HEK293T (cell line): ENCODE measurements at places on chromosomes 2 and 18.

- no peak for DNase-seq
Observed at GRCh38 chr2:159381574-159381973, 95.1 kb upstream of the WDSUB1 start.

DNA sequence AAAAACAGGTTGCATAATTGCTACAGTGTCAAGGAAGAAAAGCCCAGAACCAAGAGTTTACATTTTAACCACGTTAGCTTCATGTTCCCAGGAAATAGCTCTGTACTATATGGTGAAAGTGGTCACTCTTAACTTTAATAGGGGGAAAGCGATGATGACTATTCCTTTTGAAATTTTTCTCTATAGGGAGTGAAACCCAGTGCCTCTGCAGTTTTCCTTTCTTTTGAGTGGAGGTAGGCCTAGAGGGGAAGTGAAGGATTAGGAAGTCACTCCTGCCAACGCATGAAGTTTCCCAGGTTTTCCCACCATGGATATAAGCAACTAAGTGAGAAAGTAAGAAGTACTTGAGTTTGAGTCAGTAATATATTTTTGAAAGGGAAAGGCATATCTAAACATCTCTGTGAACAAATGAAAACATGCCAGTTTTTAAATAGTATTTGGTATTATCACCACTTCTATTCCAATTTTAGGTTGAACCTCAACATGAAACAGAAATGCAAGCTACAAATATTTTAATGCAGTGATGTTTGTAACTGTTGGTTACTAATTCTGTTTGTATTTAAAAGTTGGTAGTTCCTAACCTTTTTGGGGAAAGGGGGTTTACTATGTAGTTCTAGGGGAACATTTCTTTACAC is 91.9 kb downstream of the VRK2 start:
- DNase-seq = no peak

GRCh38 chr18:63677500-63678225 is 16.0 kb upstream of the SERPINB3 start:
- no peak for DNase-seq

GRCh38 chr18:68564961-68565360 is 149.9 kb downstream of the TMX3 start:
- no peak for DNase-seq

GRCh38 chr2:150532879-150533278 is 45.4 kb upstream of the RND3 start:
- no peak for DNase-seq

DNA sequence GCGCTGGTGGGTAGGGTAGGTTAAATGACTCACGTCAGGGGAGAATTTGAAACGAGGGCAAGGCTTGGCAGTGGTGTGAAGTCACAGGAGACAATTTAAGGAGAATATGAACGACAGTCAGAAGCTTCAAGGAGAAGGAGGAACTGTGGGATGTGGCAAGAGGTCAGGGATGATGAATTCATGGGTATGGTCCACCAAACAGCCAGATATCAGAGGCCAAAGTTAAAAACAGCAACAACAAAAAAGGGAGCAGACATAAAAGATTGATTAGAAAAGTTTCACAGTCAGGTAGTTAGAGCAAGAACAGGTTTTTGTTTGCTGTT is 1.4 kb upstream of the ZNF396 start:
- DNase-seq = no peak

- no peak for DNase-seq
Observed at GRCh38 chr2:103664690-103665089, 902.9 kb downstream of the TMEM182 start.

- DNase-seq = no peak
Observed at GRCh38 chr2:17652681-17653394, 100.8 kb downstream of the SMC6 start.

GRCh38 chr2:197891897-197892442 is 87.6 kb downstream of the PLCL1 start:
- no peak for DNase-seq

DNA sequence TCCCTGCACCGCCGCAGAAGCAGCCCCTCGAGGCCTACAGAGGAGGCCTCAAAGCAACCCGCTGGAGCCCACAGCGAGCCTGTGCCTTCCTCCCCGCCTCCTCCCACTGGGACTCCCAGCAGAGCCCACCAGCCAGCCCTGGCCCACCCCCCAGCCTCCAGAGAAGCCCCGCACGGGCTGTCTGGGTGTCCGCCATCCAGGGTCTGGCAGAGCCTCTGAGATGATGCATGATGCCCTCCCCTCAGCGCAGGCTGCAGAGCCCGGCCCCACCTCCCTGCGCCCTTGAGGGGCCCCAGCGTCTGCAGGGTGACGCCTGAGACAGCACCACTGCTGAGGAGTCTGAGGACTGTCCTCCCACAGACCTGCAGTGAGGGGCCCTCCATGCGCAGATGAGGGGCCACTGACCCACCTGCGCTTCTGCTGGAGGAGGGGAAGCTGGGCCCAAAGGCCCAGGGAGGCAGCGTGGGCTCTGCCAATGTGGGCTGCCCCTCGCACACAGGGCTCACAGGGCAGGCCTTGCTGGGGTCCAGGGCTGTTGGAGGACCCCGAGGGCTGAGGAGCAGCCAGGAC is 31.2 kb downstream of the GPC1 start:
- no peak for DNase-seq

DNA sequence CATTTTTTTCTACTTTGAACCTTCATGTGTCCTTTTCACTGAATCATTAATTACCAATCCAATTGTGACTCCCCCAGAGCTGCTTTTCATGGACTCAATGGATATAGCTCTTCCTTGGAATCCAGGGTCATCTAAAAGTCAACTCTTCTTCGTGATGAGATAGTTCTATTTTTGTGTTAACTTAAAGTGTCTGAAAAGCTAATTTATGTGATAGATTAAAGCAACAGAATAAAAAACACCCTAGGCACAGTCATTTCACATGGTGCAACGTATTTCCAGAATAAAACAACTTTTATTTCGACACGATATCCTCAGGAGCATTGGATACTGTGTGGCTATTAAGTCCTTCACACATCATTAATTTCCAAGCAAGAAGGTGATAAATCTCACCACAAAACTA is 250.6 kb upstream of the SPHKAP start:
- no peak for DNase-seq

DNA sequence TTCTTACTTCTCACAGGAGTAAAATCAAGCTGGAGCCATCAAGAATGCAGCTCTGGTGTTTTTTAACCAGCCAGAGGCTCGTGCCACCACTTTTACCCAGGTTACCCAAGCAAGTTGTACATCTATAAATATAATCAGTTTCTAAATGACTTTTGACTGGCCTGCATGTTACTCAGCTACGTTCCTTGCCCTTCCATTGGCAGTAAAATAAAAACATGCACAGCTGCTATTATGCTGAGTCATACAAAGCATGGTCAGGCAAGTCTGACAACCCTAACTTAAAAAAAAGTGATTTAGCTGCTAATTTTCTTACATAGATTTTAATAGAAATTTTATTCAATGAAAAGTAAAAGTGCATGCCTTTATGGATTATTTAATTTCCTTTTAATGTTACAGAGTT is 111.7 kb upstream of the CSRNP3 start:
- DNase-seq = no peak

DNA sequence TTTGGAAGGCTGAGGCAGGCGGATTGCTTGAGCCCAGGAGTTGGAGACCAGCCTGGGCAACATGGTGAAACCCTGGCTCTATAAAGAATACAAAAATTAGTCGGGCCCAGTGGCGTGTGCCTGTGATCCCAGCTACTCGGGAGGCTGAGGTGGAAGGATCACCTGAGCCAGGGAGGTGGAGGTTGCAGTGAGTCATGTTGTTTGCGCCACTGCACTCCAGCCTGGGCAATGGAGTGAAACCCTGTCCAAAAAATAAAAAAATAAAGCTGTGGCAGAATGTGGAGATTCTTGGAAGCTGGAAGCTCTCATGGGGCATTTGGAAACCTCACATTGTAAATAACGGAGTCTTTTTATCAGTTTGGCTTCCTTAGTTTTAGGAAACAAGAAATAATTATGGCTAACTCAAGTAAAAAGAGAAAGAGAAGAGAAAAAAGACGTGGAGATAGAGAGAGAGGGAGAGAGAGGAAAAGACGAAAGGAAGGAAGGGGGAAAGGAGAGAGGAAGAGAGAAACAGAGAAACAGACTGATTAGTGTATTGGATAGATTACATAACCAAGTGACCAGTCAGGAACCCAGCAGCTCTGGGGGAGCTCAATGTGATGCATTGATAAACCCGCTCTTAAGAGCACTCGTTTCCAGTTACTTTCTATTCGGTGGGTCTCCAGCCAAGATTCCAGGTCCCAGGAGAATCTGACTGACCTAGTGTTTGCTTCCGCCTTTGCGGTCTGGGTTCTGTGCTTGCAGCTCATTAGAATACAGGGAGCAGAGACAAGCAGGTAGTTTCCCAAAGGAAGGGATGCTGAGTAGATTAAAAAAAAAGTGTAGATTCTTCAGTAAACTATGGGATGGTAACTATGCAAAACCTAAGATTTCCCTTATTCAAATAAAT is 1.1 kb upstream of the SPAST start:
- DNase-seq = peak; percentile 34

DNA sequence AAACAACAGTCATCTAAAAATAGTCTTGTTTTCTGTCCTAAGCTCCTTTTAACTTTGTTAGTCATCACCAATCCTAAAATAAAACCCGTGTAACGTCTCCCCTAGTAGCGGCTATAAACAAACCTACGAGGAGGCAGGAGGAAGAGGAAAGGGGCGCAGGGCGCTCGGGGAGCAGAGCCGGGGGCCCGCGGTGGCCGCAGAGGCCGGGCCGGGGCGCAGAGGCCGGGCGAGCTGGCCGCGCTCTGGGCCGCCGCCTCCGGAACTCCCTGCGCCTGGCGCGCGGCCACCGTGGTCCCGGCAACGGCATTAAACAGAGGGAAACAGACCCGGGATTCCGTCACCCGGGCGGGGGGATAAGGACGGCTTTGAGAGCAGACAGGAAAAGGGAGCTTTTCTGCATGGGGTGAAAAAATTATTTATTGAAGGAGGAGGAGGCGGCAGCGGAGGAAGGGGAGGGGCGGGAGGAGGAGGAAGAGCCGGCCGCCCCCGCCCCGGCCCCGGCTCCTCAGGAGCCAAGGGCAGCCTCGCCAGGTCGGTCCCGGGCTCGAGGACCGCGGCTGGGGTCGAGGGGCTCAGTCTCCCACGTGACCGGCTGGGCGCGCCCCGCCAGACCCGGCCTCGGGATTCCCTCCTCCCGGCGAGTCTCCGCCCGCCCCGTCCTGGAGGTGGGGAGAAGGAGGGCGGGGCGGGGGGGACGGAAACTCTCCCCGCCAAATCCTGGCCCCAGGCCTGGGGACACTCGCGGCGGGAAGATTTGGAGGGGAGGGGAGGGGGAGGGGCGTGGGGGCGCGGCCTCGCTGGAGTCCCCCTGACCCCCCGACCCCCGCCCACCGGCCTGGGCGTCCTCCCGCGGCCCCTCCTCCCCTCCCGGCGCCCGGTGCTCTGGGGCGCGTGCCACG is 1.8 kb upstream of the NFATC1 start:
- peak; percentile 68 for DNase-seq

DNA sequence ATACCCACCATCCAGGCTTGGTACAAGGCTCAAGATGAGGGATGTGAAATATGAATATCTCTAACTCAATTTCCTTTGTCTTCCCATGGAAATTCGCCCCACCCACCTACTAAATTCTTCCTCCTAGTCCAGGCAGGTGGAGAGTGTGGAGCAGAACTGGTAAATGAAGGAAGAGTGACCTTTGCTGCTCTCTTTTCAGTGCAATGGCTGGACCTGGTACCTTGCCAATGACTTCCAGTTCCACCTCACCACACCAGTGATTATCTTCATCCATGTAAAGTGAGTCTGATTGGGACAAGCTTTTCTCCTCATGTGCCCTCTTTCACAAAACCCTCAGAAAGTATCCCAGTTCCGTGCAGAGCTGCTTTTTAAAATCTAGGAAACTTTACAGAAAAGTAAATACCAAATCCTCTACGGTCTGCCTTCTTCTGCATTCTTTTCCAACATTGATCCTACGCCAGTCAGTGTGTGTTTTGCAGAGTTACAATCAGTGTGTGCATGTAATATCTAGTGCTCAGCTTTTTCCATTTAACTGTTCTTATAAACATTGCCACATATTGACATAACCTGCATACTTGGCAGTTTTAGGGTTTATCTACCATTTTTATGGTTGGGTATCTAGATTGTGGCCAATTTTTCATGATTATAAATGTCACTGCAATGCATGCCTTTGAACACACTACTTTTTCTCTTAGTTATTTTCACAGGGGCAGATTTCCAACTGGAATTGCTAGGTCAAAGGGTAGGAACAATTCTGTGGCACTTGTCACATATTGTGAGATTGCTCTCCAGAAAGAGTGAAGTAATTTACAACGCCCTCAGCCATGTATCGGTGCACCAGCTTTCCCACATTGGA is 86.5 kb upstream of the SEC11C start:
- DNase-seq = no peak

GRCh38 chr2:128500138-128500800 is 181.6 kb upstream of the HS6ST1 start:
- no peak for DNase-seq

DNA sequence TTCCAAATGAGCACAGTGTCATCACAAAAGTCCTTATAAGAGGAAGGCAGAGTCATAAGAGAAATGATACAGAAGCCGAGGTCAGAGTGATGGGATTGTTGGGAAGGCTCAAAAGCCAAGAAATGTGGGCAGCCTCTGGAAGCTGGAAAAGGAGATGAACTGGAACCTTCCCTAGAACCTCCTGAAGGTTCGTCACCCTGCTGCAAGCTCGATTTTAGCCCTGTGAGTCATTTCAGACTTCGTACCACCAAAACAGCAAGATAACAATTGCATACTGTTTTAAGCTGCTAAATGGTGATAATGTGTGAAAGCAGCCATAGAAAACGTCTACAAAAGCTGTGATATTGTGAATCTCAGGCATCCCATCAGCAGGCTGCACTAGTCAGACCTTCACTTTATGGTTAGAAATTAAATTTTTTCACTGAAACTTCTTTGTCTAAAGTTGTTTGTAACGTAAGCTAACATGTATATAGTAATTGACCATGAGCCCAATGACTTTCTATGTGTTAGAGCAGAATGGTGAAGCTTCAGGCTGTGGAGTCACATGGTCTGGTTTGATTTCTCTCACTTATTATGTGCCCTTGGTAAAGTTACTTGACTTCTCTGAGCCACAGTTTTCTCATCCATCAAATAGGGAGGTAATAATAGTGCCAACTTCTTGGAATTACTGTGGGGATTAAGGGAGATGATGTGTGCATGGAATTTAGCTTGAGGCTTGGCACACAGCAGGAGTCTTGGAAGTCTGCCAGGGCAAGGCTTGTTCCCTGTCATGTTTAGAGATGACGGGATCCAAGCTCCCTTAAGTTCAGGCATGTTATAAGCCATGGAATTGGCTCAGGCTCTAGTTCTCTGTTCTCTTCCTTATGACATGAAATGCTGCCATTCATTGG is 132.0 kb upstream of the CCDC195 start:
- peak; percentile 47 for DNase-seq

DNA sequence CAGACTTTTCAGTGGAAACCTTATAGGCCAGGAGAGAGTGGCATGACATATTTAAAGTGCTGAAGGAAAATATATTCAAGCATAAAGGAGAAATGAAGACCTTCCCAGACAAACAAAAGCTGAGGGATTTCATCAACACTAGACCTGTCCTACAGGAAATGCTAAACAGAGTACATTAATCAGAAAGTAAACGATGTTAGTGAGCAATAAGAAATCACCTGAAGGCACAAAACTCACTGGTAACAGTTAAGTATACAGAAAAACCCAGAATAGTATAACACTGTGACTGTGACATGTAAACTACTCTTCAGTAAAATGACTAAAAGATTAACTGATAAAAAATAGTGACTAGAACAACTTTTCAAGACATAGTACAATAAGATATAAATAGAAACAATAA is 87.4 kb downstream of the ATP8B1 start:
- DNase-seq = no peak
